ENCODE measurements at places on chromosomes 11 and 22.

DNA sequence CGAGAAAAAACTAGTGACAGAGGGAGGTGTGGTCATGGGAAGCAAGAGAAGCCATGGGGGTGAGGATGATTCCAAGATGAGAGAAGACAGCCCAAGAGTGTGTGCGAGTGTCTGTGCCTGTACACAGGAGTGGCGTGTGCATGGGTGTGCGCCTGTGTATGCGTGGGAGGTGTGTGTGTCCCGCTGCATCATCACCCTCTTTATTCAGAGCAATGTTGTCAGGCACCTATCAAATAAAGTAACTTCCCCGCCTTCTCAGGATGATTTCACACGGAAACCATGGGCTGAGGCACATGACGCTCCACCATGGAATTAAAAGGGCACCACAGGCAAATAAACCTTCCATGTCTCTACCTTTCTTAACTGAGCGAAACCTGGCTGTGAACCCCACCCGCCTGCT is 24.6 kb downstream of the MS4A10 start:
- no peak for DNase-seq

DNA sequence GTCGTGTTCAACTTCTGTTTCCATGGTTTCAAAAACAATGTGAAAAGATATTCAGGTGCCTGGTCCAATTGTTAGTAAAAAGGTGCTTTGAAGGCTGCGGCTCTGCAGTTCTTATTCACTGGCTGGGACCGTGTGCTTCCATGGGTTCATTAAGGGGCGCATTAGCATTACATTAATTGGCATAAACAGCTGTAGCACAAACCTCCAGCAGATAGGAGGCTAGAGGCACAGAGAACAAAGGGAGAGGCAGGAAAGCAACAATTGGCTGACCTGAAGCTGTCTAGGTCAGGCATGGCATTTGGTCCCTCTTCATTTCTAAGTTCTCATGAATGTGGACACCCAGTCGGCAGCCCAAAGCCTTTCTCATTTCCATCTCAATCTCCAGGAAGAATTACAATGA is 16.6 kb downstream of the PAK1 start:
- no peak for DNase-seq

DNA sequence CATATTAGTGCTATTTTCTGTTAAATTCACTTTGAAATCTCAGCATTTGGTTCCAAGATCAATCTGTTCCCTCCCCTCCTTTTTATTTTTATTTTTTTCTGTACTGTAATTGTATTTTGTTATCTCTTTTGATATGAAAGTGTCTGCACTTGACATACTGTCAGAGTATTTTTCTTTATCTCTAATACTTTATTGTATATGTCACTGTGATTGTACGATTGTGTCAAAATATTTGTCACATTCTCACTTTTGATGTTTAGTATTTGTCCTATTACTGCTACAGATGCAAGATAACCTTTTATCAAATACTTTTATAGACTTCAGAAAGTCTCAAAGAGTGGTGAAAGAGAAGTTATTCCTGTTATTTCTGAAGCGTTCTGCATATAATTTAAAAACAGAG is 323.5 kb downstream of the JRKL start:
- no peak for DNase-seq

DNA sequence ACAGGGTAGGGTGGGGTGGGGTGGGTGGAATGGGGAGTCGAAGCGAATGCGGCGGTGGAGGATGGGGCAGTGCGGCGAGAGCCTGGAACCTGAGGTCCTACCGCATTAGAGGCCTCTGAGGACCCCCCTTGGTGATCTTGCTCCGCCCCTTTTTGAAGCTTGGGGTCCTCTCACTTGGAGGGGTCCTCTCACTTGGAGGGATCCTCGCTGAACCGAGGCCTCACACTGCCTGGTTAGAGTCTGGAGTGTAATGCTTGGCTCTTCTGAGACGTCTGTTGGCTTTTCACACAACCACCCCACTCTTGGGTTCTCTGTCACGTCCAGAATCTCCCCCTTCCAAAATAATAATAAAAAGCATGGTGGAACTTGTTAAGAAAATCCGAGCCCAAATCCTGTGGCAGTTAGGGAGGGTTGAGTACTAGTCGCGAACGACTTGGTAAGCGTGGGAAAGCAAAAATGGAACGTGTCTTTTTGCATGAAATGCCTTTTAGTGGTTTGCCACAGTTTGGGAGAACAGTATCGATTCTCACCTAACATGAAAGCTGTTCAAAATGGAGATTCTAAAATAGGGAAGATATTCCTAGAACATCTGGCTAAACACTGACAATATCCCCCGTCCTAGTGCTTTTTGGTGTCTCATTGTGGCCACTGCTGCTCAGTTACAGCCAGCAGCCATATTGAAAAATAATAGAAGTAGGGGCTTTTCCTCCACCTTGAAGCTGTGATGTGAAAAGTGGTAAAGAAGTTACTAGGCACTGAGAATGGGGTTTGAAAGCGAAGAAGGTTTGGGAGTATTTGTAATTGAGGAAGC is 822 bp downstream of the RBX1 start:
- DNase-seq: no peak

DNA sequence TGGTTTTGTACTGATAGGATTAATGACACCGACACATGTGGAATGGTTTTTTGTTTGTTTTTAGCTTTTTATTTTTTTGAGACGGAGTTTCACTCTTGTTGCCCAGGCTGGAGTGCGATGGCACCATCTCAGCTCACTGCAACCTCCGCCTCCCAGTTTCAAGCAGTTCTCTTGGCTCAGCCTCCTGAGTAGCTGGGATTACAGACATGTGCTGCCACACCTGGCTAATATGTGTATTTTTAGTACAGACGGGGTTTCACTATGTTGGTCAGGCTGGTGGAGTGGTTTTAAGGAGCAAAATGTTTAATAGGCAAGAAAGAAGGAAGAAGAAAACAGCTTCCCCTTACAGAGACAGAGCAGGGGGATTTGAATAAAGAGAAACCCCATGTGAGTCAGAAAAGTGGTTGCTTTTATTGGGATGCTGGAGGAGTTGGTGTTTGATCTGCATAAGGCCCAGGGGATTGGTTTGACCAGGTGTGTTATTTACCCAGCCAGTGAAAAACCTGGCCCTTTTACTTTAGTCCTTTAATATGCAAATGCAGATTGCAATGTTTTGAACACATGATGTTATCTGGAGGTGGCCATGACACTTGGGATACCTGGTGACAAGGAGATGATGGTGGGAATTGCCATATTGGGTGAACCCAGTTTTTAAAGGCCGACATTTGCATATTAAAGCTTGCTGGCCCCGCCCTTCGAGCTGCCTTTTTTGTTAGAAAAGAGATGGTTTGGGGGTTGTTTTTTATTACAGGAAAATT is 24.3 kb downstream of the SUSD2 start:
- DNase-seq: no peak

GRCh38 chr11:76768088-76768908 is 14.9 kb upstream of the TSKU start:
- DNase-seq: no peak

GRCh38 chr11:7448201-7448600 is 37.1 kb upstream of the OLFML1 start:
- DNase-seq: no peak

DNA sequence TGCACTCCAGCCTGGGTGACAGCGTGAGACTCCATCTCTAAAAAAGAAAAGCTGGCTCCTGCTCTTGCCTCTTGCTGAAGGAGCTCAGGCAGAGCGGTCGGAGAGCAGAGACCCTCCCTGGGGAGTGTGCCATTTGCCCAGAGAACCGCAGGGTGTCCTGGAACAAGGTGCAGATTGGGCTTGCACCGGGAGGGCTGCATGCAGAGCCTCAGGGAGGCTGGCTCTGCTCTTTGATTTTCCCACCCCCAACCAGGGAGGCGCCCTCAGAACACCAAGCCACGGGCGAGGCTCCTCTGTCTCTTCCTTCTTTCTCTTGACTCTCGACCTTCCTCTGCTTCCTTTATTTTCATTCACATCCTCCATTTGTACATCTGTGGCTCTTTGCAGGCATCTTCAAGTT is 889.1 kb downstream of the OPCML start:
- DNase-seq: no peak
